Type B pancreatic cell (in vitro differentiated cells): ENCODE measurements at places on chromosomes 5 and 9. TPM values are rescaled to one million over a fixed set of nuclear protein-coding genes. Genes with fewer than 3 reads are reported as not detected.

RBM22 gene
- 49.2 and 65.8 TPM in 2 replicates for total RNA-seq

- peak overlapping the region; percentile 50 for H3K4me3 ChIP-seq
- no peaks in the 10 kb centered on the region for H3K27me3 ChIP-seq
- no peaks in the 10 kb centered on the region for H3K4me1 ChIP-seq
- no peak for DNase-seq
- H3K27ac ChIP-seq, result peak overlapping the region; percentile 80
- peaks cover 26% of the 10 kb centered on the region for H3K36me3 ChIP-seq
These were observed 85.8 kb downstream of the MRPS27 start for GRCh38 chr5:72234265-72234700.

- no peak overlapping the region for H3K4me3 ChIP-seq
- H3K27ac ChIP-seq, result no peak overlapping the region
- H3K4me1 ChIP-seq, result no peaks in the 10 kb centered on the region
- peaks cover 89% of the 10 kb centered on the region for H3K27me3 ChIP-seq
- H3K36me3 ChIP-seq, result no peaks in the 10 kb centered on the region
These were observed 3.7 kb downstream of the PHF24 start for GRCh38 chr9:34961574-34962490.

DNA sequence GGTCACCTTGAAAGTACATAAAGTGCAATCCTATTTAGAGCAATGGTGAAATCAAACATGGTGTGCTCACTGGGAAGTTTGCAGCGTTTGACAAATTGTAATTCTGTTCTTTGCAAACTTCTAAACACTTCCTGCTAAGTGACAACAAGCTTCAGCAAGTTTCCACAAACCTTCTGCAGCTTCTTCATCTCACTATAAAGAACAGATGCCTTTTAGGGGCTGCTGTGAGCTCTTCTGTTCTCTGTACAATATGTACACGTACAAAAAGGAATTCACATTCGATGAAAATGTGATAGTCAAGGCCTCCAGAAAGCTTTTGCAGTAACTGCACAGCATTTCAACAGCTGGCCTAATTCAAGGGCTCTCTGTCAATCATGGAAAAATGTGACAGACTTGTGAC is 543.1 kb downstream of the CETN3 start:
- H3K36me3 ChIP-seq, result no peaks in the 10 kb centered on the region
- no peaks in the 10 kb centered on the region for H3K27me3 ChIP-seq
- H3K4me3 ChIP-seq, result no peak overlapping the region
- H3K27ac ChIP-seq, result no peak overlapping the region
- DNase-seq, result no peak

DNA sequence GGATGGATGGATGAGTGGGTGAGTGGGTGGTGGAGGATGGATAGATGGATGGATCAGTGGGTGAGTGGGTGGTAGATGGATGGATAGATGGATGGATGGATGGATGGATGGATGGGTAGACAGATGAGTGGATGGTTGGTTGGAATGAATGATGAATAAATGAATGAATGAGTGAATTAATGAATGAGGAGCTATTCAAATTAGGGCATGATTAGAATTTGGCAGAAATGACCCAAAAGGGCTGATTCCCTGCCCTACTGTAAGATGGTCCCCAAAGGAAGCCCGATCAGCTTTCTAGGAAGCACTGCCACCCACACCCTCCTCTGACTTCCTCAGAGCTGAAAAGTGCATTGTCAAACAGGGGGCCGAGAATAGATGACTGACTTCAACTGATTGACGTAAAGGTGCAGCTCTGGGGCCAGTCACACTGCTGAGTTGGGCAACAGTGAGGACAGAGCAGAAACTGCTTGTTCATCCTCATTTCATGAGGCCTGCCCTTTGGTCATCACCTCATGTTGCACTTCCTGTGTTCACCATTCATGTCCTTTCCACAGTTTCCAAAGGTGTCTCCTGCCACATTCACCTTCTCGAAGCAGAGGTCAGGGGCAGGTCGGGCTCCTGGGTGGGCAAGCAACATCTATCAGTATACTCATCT is 34.3 kb downstream of the NIPAL4 start:
- H3K27ac ChIP-seq, result no peak overlapping the region
- H3K36me3 ChIP-seq, result peaks cover 6% of the 10 kb centered on the region
- no peaks in the 10 kb centered on the region for H3K27me3 ChIP-seq
- H3K4me1 ChIP-seq, result no peaks in the 10 kb centered on the region

DNA sequence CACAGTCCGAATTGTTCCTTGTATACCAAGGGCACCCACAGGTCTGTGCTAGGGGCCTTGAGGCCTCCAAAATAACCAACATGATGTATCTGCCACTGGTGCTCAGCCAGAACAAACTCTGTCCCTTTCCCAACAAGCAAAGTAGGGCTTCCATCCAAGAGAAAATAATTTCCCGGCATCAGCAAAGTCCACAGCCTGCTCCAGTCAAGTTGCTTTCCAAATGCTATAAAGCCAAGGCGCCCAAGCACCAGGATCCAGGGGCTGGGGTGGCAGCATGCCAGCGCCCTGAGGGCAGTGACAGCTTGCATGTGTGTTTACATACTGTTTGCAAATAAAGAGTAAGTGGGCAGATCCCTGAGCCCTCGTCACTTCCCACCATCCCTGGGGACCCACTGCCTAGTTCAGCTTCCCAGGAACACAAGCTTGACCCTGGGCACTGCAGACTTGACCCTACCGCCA is 155.9 kb downstream of the ERCC6L2 start:
- H3K4me1 ChIP-seq, result peaks cover 13% of the 10 kb centered on the region
- H3K27me3 ChIP-seq, result peaks cover 25% of the 10 kb centered on the region
- H3K36me3 ChIP-seq, result no peaks in the 10 kb centered on the region

WWC1 gene
- total RNA-seq, result 80.1 and 183 TPM in 2 replicates

GRCh38 chr9:131645078-131645776 is 94.6 kb downstream of the RAPGEF1 start:
- H3K27ac ChIP-seq, result peak overlapping the region; percentile 71
- DNase-seq, result no peak
- peaks cover 16% of the 10 kb centered on the region for H3K36me3 ChIP-seq
- peaks cover 13% of the 10 kb centered on the region for H3K4me1 ChIP-seq

MUSK gene
- total RNA-seq, result not detected in 2 replicates

NOL6 gene
- total RNA-seq, result 39.2 and 46.3 TPM in 2 replicates

DNA sequence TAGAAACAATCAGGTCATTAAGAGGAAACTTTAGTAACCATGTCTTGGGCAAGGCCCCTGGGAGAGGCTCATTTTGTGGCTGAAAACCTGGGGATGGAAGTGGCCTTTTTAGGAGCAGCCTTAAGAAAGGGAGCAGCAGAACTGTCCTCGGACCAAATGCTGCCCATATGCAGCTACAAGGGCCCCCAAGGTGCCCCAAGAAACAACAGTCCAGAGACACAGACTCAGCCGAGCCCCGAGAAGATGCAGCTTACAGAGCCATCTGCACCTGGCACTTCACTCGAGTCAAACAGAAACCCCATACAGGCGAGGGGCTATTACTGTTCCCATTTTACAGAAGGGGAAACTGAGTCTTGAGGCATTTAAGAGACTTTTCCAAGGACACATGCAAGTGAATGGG is 58.0 kb downstream of the COL23A1 start:
- H3K27me3 ChIP-seq, result no peaks in the 10 kb centered on the region
- H3K27ac ChIP-seq, result no peak overlapping the region
- DNase-seq, result no peak
- H3K36me3 ChIP-seq, result no peaks in the 10 kb centered on the region
- H3K4me1 ChIP-seq, result peaks cover 11% of the 10 kb centered on the region

DNA sequence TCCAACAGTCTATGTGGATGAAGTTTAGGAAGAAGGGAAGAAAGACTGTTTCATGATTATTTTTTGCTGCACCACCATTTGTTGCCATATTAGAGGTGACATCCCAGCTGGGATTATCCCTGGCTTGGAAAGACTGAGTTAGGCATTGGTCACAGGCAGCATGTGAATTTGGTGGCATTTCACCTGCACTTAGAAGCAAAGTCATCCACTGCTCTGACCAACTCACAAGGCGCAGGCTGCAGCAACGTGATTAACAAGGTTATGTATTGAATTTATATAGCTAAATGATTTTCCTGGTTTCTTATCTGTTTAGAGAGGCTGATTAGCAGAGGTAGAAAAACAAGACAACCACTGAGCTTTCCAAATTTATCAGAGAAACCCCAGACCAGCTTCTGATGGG is 2.7 kb downstream of the FYB1 start:
- no peak overlapping the region for H3K4me3 ChIP-seq
- H3K27ac ChIP-seq, result no peak overlapping the region
- H3K36me3 ChIP-seq, result no peaks in the 10 kb centered on the region
- DNase-seq, result no peak

EIF4E1B gene
- not detected in 2 replicates for total RNA-seq

- H3K4me3 ChIP-seq, result no peak overlapping the region
- H3K27ac ChIP-seq, result peak overlapping the region; percentile 43
- peaks cover 10% of the 10 kb centered on the region for H3K36me3 ChIP-seq
- peaks cover 7% of the 10 kb centered on the region for H3K4me1 ChIP-seq
These were observed 14.8 kb upstream of the PSMD5 start for GRCh38 chr9:120857481-120857880.

- no peaks in the 10 kb centered on the region for H3K36me3 ChIP-seq
- no peak overlapping the region for H3K27ac ChIP-seq
- H3K4me3 ChIP-seq, result no peak overlapping the region
- no peaks in the 10 kb centered on the region for H3K27me3 ChIP-seq
- no peaks in the 10 kb centered on the region for H3K4me1 ChIP-seq
- no peak for DNase-seq
These were observed 379.4 kb upstream of the RORB start for GRCh38 chr9:74117731-74118130.

SLC4A9 gene
- total RNA-seq, result 0.17 TPM in 1 of 2 replicates, not detected in the other

PCDHGB5 gene
- total RNA-seq, result 2.6 and 8.1 TPM in 2 replicates

DNA sequence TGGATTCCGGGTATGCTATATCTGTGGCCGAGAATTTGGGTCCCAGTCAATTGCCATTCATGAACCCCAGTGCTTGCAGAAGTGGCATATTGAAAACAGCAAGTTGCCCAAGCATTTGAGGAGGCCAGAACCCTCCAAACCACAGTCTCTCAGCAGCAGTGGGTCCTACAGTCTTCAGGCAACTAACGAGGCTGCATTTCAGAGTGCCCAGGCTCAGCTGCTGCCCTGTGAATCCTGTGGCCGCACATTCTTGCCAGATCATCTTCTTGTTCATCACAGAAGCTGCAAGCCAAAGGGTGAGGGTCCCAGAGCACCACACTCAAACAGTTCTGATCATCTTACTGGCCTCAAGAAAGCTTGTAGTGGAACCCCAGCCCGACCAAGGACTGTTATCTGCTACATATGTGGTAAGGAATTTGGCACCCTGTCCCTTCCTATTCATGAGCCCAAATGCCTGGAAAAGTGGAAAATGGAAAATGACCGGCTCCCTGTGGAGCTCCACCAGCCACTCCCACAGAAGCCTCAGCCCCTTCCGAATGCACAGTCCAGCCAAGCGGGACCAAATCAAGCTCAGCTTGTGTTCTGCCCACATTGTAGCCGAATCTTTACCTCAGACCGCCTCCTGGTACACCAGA is 23.0 kb downstream of the ZNF474 start:
- H3K36me3 ChIP-seq, result no peaks in the 10 kb centered on the region
- peaks cover 13% of the 10 kb centered on the region for H3K4me1 ChIP-seq
- H3K27me3 ChIP-seq, result no peaks in the 10 kb centered on the region
- H3K27ac ChIP-seq, result no peak overlapping the region

- no peak overlapping the region for H3K4me3 ChIP-seq
- no peaks in the 10 kb centered on the region for H3K27me3 ChIP-seq
- peaks cover 7% of the 10 kb centered on the region for H3K36me3 ChIP-seq
These were observed 335.0 kb downstream of the ARRDC3 start for GRCh38 chr5:91048073-91048472.

GRCh38 chr5:154765396-154765925 is 10.3 kb downstream of the LARP1 start:
- H3K4me1 ChIP-seq, result peaks cover 65% of the 10 kb centered on the region
- peak overlapping the region; percentile 10 for H3K27ac ChIP-seq
- DNase-seq, result no peak
- H3K4me3 ChIP-seq, result no peak overlapping the region
- no peaks in the 10 kb centered on the region for H3K36me3 ChIP-seq
- no peaks in the 10 kb centered on the region for H3K27me3 ChIP-seq

DNA sequence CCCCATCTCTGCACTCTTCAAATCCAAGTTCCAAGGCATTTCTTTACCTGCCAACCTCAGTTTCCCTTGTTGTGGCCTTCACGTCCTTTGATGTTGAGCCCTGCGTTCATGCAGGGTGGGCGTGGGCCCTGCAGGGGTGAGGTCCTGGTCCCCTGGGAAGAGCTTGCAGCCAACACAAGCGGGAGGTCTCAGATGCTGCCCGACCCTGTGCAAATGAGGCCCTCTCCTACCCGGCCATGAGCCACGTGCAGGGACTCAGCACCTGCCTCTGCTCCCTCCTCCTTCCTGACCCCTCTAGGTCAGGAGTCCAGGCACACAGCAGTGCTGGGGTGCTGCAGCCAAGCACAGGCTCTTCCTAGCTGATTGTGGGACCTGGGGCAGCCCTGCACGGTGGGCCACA is 124.5 kb downstream of the ADAMTS2 start:
- DNase-seq, result no peak
- H3K36me3 ChIP-seq, result peaks cover 7% of the 10 kb centered on the region
- H3K4me3 ChIP-seq, result no peak overlapping the region
- peaks cover 5% of the 10 kb centered on the region for H3K27me3 ChIP-seq
- H3K27ac ChIP-seq, result no peak overlapping the region

EGR1 gene
- total RNA-seq, result 64.4 and 283 TPM in 2 replicates

DNA sequence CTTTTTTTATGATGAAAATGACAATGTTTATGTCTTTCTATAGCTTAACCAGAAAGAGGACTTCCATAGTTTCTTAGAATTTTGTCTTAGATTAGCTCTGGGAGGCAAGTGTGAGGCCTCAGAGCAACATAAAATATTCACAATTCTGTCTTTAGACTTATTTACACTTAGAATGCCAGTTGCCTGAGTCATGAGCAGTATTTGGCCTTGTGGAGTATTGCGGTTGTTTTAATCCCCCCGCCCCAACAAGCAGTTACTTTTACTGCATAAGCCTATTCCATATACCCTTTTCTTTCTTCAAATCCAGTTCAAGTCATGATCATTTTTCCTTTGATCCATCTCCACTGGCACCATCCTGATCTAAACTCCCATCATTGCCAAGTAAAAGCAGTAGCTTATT is 198.0 kb upstream of the EGFLAM start:
- no peaks in the 10 kb centered on the region for H3K4me1 ChIP-seq
- DNase-seq, result no peak
- H3K27me3 ChIP-seq, result peaks cover 3% of the 10 kb centered on the region
- H3K36me3 ChIP-seq, result no peaks in the 10 kb centered on the region
- H3K4me3 ChIP-seq, result no peak overlapping the region

DNA sequence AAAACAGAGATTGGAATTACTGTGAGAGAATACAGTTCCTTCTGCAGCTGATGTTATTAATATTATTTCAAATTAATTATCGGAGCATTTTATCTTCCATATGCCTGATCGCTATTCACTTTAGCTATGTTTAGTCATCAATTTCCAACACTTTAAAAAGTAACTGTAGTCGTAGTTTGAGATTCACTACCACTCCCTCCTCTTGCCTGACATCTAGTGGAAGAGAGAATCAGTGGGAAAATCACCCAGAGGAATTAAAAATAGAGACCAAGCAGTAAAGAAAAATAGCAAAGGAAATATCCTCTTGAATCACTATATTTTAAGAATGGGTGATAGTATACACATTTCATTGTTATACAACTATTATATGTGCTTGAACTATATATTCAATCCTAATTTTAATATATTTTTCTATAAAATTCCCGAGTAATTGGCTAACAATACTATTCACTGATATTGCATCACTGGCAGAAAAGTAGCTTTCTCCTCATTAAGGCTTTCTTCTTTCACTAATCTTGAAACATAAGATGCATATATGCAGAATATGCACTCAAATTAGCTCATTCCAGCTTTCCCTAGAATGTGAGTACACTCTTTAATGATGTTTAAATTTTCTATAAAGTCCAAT is 708.7 kb downstream of the CDH9 start:
- no peaks in the 10 kb centered on the region for H3K27me3 ChIP-seq
- H3K36me3 ChIP-seq, result no peaks in the 10 kb centered on the region
- no peak for DNase-seq
- H3K4me3 ChIP-seq, result no peak overlapping the region
- H3K27ac ChIP-seq, result no peak overlapping the region

- peaks cover 53% of the 10 kb centered on the region for H3K4me1 ChIP-seq
- DNase-seq, result no peak
- H3K4me3 ChIP-seq, result peak overlapping the region; percentile 66
- H3K36me3 ChIP-seq, result peaks cover 3% of the 10 kb centered on the region
These were observed 82.1 kb downstream of the SLIT3 start for GRCh38 chr5:169218861-169219260.
